ENCODE measurements at places on chromosomes 13 and 19.

GRCh38 chr13:105177265-105177900, 1358.1 kb downstream of the EFNB2 start:
- no peak for DNase-seq

DNA sequence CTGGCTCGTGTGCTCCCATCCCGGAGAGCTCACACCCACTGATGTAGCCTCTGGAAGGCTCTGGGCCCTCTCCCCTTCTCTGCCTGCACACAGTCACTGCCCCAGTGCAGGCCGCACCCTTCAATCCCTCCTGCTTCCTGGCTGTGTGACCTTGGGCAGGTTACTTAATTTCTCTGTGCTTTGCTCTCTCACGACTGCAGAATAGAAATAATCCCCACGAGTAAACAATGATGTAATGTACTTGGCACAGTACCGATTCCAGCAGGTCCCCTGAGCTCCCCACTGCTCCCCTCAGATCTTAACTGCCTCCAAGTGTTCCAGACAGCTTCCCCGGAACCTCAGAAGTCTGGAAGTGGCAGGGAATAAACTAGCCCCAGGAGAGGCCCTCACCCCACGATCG, 16.1 kb downstream of the LIG1 start:
- no peak for DNase-seq

- DNase-seq, result no peak
These were observed 7.3 kb downstream of the KLK8 start for GRCh38 chr19:50994129-50994528.

DNA sequence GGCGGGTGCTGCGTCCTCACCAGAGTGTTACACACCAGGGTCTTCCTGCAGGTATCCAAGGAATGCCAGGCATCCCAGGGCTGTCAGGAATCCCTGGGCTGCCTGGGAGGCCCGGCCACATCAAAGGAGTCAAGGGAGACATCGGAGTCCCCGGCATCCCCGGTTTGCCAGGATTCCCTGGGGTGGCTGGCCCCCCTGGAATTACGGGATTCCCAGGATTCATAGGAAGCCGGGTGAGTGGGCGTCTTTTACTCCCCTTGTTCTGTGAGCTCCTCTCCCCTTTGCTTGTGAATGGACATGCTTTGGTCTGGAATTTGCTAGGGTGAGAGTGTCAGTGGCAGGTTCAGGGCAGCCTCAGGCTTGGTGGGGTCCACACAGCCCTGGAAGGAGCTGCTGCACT, 75.9 kb downstream of the RAB20 start:
- DNase-seq, result peak; percentile 83

GRCh38 chr19:10226376-10227025, 4.6 kb downstream of the S1PR2 start:
- no peak for DNase-seq

- DNase-seq, result no peak
These were observed 144.2 kb downstream of the FOXO1 start for GRCh38 chr13:40522282-40522681.

- no peak for DNase-seq
These were observed 25.4 kb downstream of the ALG5 start for GRCh38 chr13:36973621-36974295.

All from NT2/D1 (cell line).